ENCODE measurements at places on chromosomes 2 and 18. TPM values are rescaled to one million over a fixed set of nuclear protein-coding genes. Genes with fewer than 3 reads are reported as not detected.

DNA sequence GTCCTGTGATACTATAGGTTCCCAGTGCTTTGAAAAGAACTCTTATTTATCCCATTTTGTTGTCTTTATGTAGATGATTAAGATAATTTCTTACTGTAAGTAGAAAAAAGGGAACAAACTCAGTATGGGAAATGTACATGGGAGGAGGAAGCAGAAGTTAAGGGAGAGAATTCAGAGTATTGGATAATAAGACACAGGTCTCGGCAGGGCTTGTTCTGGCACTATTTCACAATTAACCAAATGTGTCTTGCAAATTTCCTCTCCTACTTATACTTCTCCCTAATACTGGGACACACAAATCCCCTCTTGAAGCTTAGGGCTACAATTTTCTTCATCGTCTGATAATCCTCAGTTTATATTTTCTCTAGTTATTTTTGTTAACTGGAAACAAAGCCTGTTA lies 744.0 kb downstream of the ADCYAP1 start:
- no peak for DNase-seq

Gene AGXT
- not detected for polyA plus RNA-seq

Gene KCNG2
- not detected for polyA plus RNA-seq

- DNase-seq: no peak
Observed at GRCh38 chr2:71827524-71827901, 320.1 kb downstream of the CYP26B1 start.

Gene REG3A
- not detected for polyA plus RNA-seq

GRCh38 chr2:149858216-149858615 lies 270.6 kb upstream of the MMADHC start:
- no peak for DNase-seq

Gene CACNB4
- not detected for polyA plus RNA-seq

DNA sequence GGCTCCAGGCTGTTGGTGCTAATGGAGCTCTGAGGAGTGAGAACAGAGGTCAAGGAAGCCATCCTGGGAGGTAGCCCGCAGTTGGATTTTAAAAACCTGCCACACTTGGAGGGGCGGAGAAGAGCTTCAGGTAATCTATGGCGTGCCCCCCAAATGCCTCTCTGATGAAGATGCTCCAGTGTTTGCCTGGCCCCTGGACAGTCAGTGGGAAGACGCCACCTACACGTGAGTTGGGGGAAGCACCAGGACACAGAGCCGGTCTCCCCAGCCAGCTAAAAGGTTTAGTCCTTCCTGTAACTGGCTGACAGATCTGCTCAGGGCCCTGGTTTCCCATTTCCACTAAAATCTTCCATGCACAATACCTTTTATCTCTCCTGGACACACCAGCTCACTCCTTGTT lies 225.0 kb downstream of the TTC32 start:
- DNase-seq: no peak

Measured in CD4-positive, CD25-positive, alpha-beta regulatory T cell (primary cell).